ENCODE measurements at places on chromosomes 1 and 21.

GRCh38 chr1:62282909-62283755 lies 36.1 kb downstream of the KANK4 start:
- DNase-seq: no peak

DNA sequence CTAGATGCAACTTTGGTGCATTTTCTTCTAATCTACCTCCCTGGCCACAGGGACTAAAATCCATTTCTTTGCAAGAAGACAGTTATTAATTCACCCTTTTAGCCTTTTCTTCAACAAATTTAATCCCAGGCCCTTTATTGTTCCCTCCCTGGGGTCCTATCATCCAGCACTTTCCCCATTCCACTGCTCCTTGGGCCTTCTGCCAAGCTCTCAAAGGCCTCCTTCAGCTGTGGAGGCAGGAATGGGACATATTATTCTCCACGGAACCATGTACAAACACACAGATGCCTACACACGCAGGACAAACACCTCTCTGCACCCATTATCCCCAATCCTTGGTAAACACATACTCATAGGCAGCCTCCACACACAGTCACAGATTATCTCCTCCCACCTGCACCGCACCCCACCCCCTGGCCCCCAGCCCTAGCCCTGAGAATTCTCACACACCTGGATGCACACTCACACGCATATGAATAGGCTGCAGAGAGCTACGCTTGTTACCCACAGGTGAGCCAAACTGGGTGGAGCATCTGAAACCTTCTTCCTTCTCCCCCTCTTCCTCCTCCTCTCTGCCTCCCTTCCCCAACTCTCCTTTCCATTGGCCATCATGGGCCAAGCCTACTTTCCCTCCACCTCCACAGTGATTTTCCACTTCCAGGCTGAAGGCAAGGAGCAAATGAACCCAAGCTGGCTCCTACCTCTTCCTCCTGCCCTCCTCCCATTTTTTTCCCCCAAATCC lies 11.7 kb downstream of the TAGLN2 start:
- DNase-seq: no peak

DNA sequence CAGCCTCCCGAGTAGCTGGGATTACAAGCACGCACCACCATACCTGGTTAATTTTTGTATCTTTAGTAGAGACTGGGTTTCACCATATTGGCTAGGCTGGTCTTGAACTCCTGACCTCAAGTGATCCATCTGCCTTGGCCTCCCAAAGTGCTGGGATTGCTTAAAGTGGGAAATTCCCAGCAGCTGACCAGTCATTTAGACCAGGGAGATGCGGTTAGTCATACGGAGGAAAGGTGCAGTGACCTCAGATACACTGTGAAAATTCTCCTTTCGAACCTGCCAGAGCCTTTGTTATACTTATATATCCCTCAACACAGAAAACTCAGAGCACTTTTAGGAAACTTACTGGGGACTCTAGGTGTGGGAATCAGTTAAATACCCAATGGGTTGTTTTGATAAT lies 39.6 kb downstream of the MAP10 start:
- no peak for DNase-seq

DNA sequence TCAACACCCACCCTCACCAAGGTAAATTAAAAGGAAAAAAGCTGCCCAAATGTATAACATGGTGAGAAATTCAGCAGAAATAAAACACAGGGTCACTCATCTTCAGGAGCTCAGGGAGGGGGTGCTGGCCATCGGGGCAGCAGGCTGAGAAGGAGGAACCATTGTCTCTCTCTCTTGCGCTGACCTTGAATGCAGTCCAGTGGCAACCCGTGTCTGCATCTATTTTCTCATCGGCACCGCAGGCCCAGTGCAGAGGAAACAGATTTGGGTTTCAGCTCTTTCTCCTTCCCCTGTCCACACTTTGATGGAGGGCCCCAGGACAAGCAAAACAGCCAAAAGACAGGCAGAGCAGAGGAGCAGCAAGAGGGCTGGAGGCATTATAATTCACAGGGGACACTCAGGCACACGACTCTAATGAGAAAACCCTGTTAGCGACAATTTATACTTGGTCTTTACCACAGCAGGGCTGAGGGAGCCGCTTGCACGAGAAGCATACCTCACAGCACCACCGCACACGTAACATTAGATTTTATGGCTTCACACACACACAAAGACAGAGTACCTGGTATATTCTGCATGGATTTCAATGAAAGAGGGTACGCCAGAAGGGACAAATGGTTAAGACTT lies 18.6 kb downstream of the MKNK1 start:
- peak; percentile 50 for DNase-seq

- no peak for DNase-seq
Observed at GRCh38 chr21:36627242-36627641, 71.7 kb upstream of the SIM2 start.

DNA sequence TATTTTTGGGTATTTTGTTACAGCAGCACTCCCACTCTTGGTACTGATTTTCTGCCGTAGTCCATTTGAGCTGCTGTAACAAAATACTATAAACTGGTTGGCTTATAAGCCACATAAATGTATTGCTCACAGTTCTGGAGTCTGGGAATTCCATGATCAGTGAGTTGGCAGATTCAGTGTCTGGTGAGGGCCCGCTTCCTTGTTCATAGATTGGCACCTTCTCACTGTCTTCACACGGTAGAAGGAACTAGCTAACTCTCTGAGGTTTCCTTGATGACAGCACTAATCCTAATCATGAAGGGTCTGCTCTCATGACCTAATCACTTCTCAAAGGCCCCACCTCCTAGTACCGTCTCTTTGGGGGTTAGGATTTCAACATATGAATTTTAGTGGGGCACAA lies 85.2 kb downstream of the HHAT start:
- no peak for DNase-seq

GRCh38 chr1:175536369-175536768 lies 207.0 kb downstream of the TNR start:
- no peak for DNase-seq

DNA sequence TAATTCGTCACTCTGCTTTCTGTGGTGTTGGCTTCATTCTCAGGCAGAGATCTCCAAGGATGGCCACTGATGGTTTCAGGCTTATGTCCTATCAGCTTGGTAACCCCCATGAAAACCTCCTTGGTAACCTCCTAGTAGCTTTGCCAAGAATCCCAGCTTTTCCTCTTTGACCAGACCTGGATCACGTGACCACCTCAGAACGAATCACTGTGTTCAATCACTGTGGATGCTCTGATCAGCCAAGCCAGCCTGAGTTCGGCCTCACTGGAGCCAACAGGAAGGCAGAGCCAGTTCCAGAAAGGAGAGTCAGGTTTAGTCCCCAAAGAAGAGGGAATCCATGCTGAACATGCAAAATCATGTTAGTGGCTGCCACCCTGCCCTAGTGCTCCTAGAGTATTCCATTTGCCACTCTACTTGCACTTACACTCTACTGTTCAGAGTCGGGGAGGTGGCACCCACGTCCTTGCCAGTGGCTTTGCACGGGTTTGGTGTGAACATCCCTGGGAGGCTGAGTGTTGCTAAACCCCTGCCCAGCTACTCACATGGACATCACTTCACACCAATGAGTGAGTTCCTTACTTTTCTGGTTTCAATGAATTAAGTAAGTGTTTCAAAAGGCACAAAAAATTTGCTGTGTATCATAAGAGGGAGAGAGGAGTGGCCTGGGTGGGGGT lies 33.5 kb upstream of the SSBP3 start:
- no peak for DNase-seq

GRCh38 chr1:234478481-234479309 lies at the start of gene TARBP1:
Gene TARBP1 (minus strand): TSS chr1:234479179. CDS start chr1:234479103, 76 bp downstream.
- DNase-seq: peak; percentile 69

GRCh38 chr1:155499263-155499662 lies 63.3 kb downstream of the ASH1L start:
- DNase-seq: no peak

- DNase-seq: no peak
Observed at GRCh38 chr1:185701650-185702049, 32.5 kb upstream of the HMCN1 start.

DNA sequence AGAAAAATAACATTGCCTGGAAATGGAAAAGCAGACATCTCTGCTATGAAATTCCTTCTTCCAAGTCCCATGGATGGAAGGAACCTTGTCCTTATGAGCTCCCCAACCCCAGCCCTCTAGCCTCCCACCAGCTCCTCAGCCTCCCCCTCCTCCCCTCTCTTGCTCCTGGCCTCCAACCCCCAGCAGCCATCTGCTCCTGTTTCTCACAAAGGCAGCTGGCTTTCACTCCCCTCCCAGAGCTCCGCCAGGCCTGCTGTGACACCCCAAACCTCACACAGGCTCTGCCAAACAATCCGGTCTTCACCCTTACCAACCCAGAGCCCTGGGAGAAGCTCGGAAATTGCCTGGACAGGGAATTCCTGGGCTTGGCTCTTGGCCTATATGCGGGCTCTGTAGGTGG lies 69.2 kb downstream of the KLHDC7A start:
- no peak for DNase-seq

GRCh38 chr1:33396188-33397124 lies 34.4 kb downstream of the PHC2 start:
- DNase-seq: no peak

DNA sequence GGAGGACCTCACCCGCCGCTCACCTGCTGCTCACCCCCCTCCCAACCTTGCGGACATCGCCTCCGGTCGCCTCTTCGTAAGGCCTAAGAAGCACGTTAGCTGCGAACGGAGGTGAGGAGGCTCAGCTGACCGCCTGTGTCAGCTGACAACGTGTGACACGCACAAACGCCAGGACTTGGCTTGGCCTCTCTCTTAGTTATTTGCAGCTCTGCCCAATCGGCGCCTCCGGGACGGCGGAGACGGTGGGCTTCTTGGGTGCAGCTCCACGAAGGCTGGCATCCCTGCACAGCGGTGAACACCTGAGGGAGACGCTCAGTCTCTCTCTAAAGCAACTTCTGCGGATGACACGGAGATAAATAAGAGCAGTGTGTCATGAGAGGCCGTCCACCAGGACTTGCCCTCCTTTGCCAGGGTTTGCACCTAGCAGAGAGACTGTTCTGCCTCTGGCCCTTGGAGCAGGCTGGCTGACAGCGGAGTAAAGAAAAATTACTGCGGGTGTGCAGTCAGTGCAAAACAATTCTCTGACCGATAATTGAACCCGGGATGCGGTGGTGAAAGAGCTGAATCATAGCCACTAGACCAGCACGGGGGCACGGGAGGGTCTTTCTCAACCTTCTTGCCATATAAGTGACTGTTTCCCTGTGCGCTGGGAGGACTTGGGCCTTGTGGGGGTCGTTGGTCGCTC lies 318.9 kb downstream of the FAM72C start:
- no peak for DNase-seq

GRCh38 chr1:168083456-168084325 lies 53.0 kb downstream of the GPR161 start:
- no peak for DNase-seq

DNA sequence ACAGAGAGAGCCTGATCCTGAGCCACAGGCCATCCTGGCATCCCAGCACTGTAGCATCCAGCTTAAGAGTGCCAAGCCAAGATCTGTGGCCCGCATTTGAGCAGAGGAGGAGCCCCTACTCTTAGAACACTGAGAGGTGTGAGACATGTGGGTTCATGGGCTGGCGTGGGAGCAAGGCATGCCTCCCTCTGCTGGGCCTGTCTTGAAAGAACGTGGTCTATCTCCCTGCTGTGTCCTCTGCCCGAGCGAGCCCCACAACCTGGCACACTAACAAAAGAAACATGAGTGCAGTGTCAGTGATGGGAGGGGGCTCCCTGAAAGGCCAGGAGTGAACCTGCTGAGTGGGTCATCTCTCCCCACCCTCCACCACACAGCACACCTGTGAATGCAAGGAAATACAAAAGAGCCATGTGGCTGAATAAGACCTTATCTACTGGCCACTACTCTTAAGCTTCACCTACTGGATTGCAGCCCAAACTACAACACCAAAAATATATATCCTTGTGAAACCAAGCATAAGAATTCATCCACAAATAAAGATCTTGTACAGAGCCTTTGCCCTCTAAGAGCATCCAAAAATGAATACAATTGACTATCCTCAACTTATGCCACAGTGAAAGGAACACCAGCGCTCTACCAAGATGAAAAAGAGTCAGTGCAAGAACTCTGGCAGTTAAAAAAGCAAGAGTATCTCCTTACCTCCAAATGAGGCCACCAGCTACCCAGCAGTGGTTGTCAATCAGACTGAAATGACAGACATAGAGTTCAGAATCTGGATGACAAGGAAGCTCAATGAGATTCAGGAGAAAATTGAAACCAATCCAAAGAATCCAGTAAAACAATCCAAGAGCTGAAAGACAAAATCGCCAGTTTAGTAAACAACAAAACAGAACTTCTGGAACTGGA lies 259.4 kb upstream of the DAB1 start:
- DNase-seq: no peak

- DNase-seq: no peak
Observed at GRCh38 chr1:100481303-100481702, 56.6 kb upstream of the GPR88 start.

GRCh38 chr1:109632671-109633346 lies 13.2 kb downstream of the AMPD2 start:
- DNase-seq: peak; percentile 78

DNA sequence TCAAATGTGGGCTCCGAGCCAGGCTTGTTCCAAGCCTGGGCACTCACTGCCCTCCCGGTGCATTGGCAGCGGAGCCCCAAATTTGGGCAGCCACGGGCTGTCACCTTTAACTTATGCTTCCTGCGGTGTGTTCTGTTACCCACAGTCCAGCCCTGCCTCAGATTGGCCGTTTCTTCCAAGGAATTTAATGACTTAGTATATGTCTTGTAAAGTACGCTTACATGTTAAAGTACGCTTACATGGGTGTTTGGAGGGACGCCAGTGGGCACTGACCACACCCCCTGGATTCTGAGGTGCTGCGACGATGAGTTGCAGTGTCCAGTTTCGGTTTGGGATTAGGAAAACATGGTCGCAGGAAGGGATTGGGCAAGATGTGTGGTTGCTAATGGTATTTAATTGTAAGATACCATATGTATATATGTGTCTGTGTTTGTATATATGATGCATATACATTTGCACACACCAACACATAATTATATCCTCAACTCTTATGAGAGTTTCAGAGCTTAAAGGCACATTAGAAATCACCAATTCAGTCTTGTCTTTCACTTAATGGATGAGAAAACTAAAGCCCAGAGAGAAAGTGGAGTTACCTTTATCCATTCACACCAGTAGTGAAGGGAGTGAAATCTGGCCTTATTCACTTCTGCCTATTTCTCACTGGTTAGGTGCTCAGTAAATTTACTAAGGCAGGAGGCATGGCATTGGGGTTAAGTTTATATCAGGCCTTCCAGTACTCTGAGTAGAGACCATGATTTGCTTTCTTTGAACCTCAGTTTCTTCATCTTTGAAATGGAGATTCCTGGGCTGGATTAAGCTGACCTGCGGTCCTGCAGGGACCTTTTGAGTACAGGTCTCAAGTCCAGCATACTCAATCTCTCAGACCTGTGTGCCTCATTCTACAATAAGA lies 1.0 kb downstream of the SMYD2 start:
- peak; percentile 9 for DNase-seq

- DNase-seq: no peak
Observed at GRCh38 chr1:156083800-156084790, 1.8 kb upstream of the MEX3A start.

GRCh38 chr1:193634876-193635275 lies 448.5 kb upstream of the B3GALT2 start:
- no peak for DNase-seq

GRCh38 chr1:21313886-21314721 lies 23.8 kb upstream of the ECE1 start:
- no peak for DNase-seq

Measured in Ammon's horn (tissue), 1 donor.